ENCODE measurements at places on chromosomes 2 and 18. TPM values are rescaled to one million over a fixed set of nuclear protein-coding genes. Genes with fewer than 3 reads are reported as not detected.

DNA sequence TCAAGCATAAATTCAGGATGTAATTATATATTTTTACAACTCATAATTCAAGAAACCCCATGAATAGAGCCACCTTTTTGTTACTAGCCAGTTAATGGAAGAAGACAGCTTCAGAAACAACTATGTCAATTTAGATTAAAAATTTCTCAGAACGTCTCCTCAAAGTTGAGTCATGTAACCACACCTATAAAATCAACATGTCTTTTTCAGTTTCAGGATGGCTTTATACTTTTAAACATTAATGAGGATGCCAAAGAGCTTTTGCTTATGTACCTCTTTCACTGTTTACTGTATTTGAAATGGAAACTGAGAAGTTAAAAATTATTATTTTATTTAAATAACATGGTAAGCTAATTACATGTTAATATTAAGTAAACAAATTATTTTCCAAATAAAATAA, 280.1 kb downstream of the PTH2R start:
- H3K4me3 ChIP-seq: no peak overlapping the region
- H3K27me3 ChIP-seq: no peaks in the 10 kb centered on the region
- no peak overlapping the region for H3K27ac ChIP-seq
- no peaks in the 10 kb centered on the region for H3K4me1 ChIP-seq
- no peak for DNase-seq

- H3K4me3 ChIP-seq: no peak overlapping the region
- no peak overlapping the region for H3K27ac ChIP-seq
- peaks cover 5% of the 10 kb centered on the region for H3K4me1 ChIP-seq
- H3K36me3 ChIP-seq: no peaks in the 10 kb centered on the region
These were observed 119.2 kb downstream of the ANKRD44 start for GRCh38 chr2:197191177-197191939.

DNA sequence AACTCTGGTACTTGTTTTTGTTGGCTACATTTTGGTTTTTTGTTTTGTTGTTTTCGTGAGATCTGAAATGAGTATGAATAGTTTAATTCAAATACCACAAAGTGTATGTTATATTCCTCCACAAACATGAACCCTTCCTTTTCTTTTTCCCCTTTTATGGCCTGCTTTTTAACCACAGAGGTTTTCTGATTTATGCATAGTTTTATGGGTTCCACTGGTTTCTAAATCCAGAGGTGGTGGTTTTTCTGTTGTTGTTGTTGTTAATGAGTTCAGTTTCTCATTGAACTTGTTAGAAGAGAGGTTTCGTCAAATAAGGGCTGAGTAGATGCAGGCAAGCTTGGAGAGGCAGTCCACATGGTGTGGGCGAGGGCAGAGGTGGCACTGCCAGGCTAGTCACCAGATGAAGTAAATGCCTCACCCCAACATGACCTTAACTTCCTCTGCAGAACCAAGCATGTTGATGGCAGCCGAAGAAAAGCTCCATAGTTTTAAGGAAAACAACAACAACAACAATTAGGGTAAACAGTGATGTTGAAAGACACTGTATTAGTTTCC, 72.5 kb downstream of the RIF1 start:
- H3K27me3 ChIP-seq: no peaks in the 10 kb centered on the region
- no peak overlapping the region for H3K27ac ChIP-seq
- H3K4me1 ChIP-seq: no peaks in the 10 kb centered on the region
- no peak for DNase-seq
- no peak overlapping the region for H3K4me3 ChIP-seq

- no peaks in the 10 kb centered on the region for H3K27me3 ChIP-seq
- no peak overlapping the region for H3K4me3 ChIP-seq
- DNase-seq: no peak
- H3K4me1 ChIP-seq: no peaks in the 10 kb centered on the region
These were observed 28.1 kb downstream of the CAVIN2 start for GRCh38 chr2:191818725-191819350.

DNA sequence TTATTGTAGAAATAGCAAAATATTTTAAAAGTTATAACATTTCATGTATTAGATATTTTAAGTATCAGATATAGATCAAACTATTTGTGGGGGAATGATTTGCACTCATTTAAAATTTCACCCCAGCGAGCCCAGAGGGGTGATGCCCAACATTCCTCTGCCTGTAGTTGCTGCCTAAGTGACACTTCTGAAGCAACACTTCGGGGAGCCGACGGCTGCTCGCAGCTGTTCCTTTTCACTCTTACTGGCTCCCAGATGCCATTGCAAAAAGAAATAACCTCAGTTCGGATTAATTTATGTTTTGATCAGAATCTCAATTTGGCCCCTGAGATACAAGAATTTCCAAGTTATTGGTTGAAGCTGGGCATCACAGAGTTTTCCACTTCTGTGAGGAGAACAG, 603.8 kb downstream of the PLCL1 start:
- H3K4me1 ChIP-seq: no peaks in the 10 kb centered on the region
- no peaks in the 10 kb centered on the region for H3K27me3 ChIP-seq
- H3K4me3 ChIP-seq: no peak overlapping the region
- no peak for DNase-seq
- no peaks in the 10 kb centered on the region for H3K36me3 ChIP-seq

- no peak overlapping the region for H3K27ac ChIP-seq
- no peak for DNase-seq
- H3K27me3 ChIP-seq: no peaks in the 10 kb centered on the region
These were observed 203.7 kb upstream of the ITGA4 start for GRCh38 chr2:181253438-181253837.

Gene VIL1
- total RNA-seq: not detected

Gene ARHGAP15
- total RNA-seq: 14.8 TPM

DNA sequence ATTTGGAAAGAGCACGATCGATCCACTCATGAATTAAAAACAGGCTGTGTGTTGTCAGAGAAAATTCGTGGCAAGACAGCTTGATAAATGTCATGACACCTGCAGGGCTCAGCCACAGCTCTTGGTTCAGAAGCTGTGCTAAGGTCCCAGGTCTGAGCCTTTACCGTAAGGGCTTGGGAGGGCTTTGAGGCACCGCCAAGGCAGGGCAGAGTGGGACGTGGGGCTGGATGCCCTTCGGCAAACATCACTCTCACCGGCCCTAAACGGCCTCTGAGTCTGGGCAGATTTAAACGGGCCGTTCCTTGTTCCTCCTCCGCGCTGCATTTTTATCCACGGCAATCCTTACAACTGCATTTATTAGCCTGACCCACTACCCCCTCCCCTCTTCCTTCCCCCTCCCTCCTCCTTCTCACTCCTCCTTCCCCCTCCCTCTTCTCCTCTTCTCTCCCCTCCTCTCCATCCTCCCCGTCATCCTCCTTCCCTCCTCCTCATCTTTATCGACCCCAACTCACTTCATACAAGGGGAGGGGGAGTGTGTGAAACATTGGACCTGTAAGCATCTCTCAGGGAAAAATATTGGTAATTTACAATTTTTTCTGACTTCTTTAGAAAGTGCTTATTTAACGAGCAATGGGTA, 33.9 kb downstream of the MBP start:
- H3K4me3 ChIP-seq: no peak overlapping the region
- no peak overlapping the region for H3K27ac ChIP-seq
- H3K4me1 ChIP-seq: peaks cover 3% of the 10 kb centered on the region
- no peaks in the 10 kb centered on the region for H3K27me3 ChIP-seq
- no peak for DNase-seq
- no peaks in the 10 kb centered on the region for H3K36me3 ChIP-seq

GRCh38 chr2:199663157-199663556, 187.8 kb downstream of the FTCDNL1 start:
- no peaks in the 10 kb centered on the region for H3K4me1 ChIP-seq
- H3K27ac ChIP-seq: no peak overlapping the region
- no peak for DNase-seq
- no peak overlapping the region for H3K4me3 ChIP-seq
- no peaks in the 10 kb centered on the region for H3K36me3 ChIP-seq

DNA sequence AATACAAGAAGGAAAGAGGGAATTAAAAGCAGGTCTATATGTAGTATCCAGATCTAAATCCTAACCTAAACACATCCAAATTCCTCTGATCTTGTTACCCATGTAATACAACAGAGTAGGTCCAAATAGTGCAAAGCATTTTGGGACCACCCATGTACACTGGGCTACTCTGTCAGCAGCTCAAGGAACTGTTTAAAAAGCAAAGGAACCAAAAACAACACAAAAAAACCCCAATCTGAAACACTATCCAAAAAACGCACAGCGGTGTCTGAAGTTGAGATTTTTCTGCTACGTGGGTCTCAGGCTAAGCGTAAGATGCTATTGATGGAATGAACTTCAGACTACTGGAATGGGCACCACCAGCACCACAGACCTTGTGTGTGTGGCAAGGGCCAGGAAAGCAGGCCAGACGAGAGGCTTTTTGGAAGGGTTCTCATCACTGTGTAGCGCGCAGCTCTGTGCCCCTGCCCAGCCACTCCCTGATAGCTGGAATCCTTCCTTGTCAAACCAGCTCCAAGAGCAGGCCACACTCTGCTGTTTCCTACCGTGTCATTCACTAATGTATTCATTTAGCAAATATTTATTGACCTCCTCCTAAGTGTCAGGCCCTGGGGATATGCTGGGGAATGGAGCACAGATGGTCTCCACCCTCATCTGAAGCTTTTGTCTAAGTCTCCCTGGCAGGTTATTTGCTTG, 101.4 kb downstream of the COLEC12 start:
- H3K4me1 ChIP-seq: peaks cover 3% of the 10 kb centered on the region
- DNase-seq: peak; percentile 60
- no peak overlapping the region for H3K27ac ChIP-seq
- H3K4me3 ChIP-seq: no peak overlapping the region
- no peaks in the 10 kb centered on the region for H3K36me3 ChIP-seq

DNA sequence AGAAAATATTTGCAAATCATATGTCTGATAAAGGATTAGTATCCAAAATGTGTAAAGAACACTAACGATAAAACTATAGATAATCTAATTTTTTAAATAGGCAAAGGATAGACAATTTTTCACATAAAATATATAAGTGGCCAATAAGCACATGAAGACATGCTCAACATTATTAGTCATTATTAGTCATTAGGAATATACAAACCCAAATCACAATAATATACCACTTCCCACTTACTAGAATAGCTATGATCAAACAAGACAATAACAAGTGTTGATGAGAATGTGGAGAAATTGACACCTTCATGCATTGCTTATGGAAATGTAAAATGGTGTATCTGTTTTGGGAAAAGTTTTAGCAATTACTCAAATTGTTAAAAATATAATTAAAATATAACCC, 12.6 kb upstream of the MAP2 start:
- H3K36me3 ChIP-seq: no peaks in the 10 kb centered on the region
- H3K27ac ChIP-seq: no peak overlapping the region
- no peaks in the 10 kb centered on the region for H3K27me3 ChIP-seq

- no peaks in the 10 kb centered on the region for H3K27me3 ChIP-seq
- DNase-seq: no peak
- no peaks in the 10 kb centered on the region for H3K36me3 ChIP-seq
- H3K4me1 ChIP-seq: no peaks in the 10 kb centered on the region
- no peak overlapping the region for H3K27ac ChIP-seq
- H3K4me3 ChIP-seq: no peak overlapping the region
These were observed 301.8 kb downstream of the GBX2 start for GRCh38 chr2:235866373-235866772.

DNA sequence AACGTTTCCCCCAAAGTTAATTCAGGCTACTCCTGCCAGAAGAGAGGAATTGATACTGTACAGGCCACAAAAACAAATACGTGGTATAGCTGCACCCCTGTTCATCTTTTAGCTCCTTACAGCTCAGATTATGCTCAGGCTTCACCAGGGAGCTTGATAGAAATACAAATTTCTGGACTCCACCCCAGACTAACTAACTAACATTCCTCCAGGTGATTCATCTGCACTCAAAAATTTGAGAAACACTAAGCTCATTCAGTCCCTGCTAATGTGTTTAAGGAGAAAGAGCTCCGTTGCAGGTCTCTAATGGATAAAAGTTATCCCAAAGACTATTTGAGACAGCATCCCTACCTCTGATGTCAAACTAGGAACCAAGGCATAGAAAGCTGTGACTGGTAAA, 36.8 kb upstream of the UNC80 start:
- peaks cover 2% of the 10 kb centered on the region for H3K36me3 ChIP-seq
- no peaks in the 10 kb centered on the region for H3K4me1 ChIP-seq
- H3K4me3 ChIP-seq: no peak overlapping the region
- H3K27ac ChIP-seq: no peak overlapping the region
- DNase-seq: no peak

DNA sequence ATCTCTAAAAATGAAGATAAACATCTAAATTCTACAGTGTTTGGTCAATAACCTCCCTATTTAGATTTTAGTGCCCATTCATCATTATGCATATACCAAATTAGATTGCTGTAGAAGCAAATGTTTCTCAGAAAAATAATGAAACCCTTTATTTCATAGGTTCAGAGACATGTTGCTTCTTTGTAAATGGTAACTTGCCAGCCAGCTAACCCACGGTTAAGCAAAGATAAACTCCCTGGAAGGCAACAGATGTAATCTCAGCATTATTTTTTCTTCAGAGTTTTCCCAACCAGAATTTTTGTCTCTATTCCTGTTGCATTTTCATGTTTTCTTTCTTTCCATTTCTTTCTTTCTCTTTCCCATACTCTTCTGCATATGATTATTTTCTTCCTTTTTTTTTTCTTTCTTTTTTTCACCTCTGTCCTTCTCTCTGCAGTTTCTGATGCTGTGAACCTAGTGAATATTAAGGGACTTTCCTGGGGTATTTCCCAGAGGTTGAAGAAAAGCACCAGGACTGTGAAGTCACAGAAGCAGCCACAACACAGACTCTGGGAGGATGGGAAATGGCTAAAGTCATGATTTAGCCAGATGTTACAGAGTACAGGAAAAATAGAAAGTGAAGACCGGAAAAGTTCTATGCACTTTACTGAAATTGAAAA, 50.0 kb upstream of the DSG1 start:
- H3K27me3 ChIP-seq: no peaks in the 10 kb centered on the region
- H3K36me3 ChIP-seq: no peaks in the 10 kb centered on the region
- DNase-seq: no peak
- H3K27ac ChIP-seq: no peak overlapping the region
- H3K4me3 ChIP-seq: no peak overlapping the region
- H3K4me1 ChIP-seq: no peaks in the 10 kb centered on the region

Gene AQP12A
- not detected for total RNA-seq

Measured in aorta (tissue), 5 donors.